ENCODE measurements at places on chromosomes 7 and 10.
A peak's percentile ranks its signal among the peaks of the same experiment; 100 is the strongest.

DNA sequence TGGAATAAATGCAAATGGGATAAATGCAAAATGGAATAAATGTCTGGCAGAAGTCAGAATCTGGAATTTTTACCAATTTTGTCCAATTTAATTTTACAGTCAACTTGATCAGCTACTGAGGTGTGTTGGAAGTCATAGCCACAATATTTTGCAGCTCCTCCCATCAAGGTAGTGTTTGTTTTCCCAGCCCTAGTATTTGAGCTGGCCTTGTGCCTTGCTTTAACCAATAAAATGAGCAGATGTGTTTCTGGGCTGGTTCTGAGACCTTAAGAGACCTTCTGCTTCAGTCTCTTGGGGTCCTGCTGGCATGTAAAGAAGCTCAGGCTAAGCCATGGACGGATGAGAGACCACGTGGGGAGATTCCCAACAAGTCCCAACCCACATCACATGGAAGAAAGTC is 42.7 kb upstream of the RSBN1L start:
- no peak for DNase-seq

DNA sequence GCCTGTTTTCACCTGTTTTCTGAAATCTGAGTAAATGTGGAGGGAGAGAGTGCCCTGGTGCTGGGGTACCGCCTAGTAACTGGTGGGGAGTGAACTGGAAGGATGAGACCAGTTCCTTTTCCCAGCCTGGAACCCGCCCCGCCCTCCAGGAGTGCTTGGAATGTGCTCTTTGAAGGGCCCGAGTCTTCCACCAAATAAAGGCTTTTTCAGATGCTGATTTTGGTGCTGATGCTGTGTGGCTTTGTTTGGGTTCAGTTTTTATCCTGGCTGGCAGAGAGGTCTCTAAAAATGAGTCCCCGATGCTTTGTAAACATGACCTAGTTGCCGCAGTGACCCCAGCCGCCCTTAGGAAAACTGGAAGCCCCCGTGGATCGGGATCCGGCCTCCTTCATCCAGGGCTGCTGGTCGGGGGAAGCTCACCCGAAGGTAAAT is 25.9 kb downstream of the FOXK1 start:
- no peak for DNase-seq

DNA sequence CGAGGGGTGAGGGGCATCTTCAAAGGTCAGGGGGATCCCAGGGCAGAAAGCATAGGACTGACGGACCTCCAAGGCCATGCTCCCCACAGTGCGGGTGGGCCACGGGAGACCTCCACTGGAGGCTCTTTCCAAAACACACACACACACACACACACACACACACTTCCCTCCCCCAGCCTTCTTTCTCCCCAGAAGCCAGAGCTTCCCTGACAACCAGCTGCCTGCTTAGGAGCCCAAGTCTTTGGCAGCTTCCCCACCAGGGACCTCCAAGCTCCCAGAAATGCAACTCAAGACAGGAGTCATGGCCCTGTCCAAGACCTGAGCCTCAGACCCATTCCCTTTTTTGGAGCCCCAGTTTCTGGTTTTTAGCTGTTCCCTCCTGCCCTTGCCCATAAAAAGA is 710 bp upstream of the C10orf105 start:
- no peak for DNase-seq

GRCh38 chr7:3649250-3649649 is 348.2 kb downstream of the SDK1 start:
- DNase-seq: no peak

DNA sequence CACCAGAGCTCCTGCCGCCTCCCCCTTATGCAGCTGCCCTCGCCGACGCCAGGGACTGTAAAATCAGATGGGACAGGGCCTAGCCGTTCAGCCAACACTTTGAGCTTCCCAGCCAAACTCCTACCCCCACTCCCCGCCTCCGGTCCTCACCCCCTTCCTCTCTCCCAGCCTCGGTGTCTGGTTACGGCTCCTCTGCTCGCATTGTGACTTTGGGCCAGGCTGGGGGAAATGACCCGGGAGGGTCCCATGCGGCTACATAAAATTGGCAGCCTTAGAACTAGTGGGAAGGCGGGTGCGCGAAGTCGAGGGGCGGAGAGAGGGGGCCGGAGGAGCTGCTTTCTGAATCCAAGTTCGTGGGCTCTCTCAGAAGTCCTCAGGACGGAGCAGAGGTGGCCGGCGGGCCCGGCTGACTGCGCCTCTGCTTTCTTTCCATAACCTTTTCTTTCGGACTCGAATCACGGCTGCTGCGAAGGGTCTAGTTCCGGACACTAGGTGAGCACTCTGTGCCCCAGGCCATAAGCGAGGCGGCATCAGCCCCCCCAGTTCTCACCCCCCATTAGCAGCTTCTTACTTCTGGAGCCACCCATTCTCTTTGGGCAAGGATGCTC is at the start of gene KAZALD1:
TSS of gene KAZALD1 (plus strand) at position 366 of the 608 bp plus-strand sequence. CDS start 604 bp downstream, outside the sequence.
- DNase-seq: no peak

DNA sequence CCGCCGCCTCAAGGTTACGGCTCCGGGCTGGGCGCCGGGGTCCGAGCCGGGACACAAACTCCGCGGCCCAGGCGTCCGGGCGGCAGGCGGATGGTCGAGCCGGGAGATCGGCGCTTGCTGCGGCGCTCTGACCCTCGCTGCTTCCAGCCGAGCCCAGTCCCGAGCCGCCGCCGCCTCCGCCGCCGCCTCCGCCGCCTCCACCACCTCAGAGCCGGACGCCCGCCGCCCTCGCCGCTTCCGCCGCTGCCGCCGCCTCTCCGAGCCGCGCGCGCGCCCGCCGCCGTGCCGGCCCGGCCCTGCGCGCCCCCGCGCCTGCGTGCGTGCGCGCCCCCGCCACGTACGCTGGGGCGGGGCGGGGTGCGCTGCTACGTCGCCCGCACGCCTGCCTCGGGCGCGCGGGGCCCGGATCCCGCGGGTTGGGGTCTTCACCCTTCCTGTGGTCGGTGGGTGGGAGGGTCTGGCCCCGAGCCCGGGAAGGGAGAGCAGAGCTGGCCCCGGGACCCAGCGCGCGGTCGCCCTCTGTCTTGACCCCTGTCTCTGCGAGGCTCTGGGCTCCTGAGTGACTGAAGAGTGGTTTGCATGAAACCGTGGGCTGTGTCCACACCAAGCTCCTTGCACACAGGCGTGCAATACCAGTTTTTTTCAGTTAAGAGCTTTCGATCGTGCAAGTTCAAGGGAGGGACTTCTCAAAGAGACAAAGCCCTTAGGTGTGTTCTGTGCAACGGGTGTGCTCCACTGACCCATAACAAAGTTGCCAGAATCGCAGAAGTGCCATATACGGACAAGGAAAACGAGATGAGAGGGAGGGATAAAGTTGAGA is at the start of gene SMURF1:
TSS of gene SMURF1 (minus strand) at position 256 of the 820 bp plus-strand sequence. CDS start 328 bp downstream, outside the sequence.
- peak; percentile 81 for DNase-seq

GRCh38 chr10:97771055-97771891 is 526 bp downstream of the SFRP5 start:
- peak; percentile 28 for DNase-seq

- no peak for DNase-seq
Observed at GRCh38 chr7:38070718-38071117, 107.3 kb upstream of the STARD3NL start.

DNA sequence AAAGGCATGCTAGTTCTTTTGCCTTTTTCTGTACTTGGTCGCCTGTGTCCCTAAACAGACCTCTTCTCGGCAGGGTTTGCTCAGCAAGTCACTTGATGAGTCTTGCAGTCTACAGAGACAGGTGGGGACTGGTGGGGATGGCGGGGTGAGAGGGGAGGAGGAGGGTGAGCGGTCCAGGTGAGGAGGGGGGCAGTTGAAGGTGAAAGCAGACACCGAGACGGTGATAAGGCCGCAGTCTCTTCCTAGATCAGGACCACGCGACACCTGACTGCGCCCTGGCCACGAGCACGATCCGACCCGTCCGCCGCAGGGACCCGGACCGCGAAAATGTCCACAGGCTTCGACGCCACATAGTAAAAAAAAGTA is 566 bp downstream of the ASNS start:
- peak; percentile 51 for DNase-seq

DNA sequence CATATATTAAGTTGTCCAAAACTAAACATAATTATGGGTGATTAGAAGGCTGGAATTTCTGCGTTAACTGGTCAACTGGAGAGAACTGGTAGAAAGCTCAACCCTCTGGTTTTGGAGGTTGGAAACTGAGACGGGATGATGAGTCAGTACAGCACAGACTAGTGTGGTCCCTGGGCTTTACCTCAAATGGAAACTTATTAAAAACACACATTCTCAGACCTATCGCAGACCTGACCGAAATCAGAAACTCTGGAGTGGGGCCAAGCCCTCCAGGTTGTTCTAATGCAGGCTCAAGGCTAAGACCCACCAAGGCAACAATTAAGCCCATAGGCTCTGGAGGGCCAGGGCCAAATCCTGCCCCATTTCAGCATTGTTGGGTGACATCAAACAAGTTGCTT is 136.9 kb downstream of the KCNMA1 start:
- peak; percentile 18 for DNase-seq

Data from activated T-cell treated with anti-CD3 and anti-CD28 coated beads, Interleukin-2, amount 50 U/mL, for 72 hours (primary cell).